ENCODE measurements at places on chromosomes 4 and X.

- DNase-seq = no peak
Observed at GRCh38 chr4:19944806-19945205, 306.9 kb upstream of the SLIT2 start.

DNA sequence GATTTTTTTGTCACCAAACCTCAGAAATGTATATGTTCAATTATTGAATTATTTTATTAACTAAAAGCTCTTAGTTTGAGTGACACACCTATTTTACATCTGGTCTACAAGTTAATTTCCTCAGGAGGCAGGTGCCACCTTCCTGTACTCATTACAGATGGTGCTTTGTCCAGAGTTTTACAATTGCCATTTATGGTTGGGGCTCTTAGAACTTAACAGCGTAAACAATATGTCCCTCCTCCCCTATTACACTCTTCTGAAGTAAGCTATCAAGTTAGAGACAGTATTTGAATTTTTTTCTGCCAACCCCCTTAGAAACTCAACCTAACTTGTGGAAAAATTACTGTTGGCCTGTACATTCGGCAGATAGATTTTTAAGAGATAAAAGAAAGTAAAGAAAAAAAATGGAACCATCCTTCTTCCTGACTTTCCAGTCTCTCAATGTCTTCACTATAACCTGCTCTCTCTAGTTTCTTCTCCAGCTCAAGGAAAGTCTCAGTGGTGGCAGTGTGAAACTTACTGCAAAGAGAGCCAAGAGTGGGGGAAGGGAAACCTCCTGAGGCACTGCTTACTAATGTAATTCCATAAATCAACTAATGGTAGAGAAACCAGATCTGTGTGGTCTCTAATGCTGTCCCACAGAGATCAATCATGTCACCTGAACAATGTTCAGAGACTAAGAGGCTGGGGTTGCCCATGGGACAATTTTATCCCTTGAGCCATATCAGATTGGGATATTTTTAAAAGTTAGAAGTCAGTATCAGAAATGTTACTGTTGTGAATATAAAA, 7.8 kb downstream of the CXXC4 start:
- DNase-seq = no peak

GRCh38 chr4:17510582-17510981, 1.3 kb downstream of the QDPR start:
- DNase-seq = no peak

DNA sequence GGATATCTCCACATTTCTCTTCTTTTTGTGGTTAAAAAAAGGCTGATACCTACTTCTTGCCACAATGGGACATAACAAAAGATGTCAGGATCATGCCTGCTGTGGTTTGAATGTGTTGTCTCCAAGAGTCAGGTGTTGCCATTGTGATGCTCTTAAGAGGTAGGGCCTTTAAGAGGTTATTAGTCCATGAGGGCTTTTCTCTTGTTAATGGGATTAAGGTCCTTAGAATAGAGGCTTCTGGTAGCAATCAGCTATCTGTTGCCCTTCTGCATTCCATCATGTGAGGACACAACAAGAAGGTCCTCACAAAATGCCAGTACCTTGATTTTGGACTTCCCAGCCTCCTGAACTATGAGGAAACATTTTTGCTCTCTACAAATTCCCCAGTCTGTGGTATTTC, 191.4 kb downstream of the GBA3 start:
- no peak for DNase-seq

GRCh38 chr4:123167931-123168330, 228.7 kb upstream of the SPRY1 start:
- DNase-seq = no peak

GRCh38 chr4:94116842-94117241, 90.8 kb upstream of the SMARCAD1 start:
- no peak for DNase-seq

DNA sequence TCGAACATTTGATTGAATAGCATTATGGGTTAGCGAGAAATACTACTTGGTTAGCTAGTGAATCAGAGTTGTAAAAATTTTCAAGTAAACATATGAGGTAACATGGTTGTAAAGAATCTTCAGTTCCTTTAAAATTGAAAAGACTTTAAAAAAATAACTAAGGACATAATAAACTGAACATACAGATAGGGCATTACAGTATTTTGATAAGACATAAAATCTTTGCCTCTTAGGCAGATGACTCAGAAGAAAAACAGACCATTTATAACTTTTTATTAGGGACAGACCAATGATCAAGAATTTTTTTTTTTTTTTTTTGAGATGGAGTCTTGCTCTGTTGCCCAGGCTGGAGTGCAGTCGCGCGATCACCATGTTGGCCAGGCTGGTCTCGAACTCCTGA, 43.1 kb downstream of the PNMA5 start:
- DNase-seq = no peak

DNA sequence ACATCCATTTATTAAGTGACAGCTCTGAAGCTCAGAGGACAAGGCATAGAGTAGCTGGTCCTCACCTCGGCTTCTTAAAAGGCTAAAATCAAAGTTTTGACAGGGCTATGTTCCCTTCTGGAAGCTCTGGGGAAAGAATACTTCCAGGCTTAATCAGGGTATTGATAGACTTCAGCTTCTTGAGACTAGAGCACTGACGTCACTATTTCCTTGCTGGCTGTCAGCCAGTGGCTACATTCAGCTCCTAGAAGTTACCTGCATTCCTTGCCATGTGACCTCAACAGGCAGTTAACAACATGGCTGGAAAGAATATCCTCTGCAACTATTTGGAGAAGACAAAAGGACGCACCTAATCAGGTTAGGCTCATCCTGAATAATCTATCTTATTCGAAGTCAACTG, 1144.8 kb downstream of the ADGRL3 start:
- DNase-seq = no peak

- DNase-seq = no peak
Observed at GRCh38 chrX:6683353-6683752, 148.4 kb upstream of the VCX3A start.

GRCh38 chr4:36772154-36772516, 472.4 kb upstream of the NWD2 start:
- DNase-seq = no peak

- DNase-seq = no peak
Observed at GRCh38 chr4:1294424-1294823, 4.7 kb downstream of the MAEA start.

DNA sequence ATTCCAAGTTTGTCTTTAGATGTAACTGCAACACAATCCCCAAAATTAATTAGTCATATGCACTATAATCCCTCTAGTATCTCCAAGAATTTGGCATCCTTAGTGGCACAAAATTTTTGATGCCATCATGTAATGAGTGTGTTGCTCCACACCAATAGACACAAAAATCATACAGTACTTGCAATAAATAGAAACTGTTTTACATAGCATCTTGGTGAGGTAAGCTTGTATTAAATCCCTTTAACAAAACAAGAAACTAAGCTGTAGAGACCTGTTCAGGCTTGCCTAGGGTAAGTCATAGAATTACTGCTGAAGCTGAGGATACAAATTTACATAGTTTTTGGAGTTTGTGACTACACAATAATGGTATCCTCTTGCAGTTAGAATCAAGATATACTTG, 64.5 kb upstream of the PRSS12 start:
- no peak for DNase-seq

- DNase-seq = no peak
Observed at GRCh38 chrX:70128071-70128470, 5.2 kb upstream of the IGBP1 start.

DNA sequence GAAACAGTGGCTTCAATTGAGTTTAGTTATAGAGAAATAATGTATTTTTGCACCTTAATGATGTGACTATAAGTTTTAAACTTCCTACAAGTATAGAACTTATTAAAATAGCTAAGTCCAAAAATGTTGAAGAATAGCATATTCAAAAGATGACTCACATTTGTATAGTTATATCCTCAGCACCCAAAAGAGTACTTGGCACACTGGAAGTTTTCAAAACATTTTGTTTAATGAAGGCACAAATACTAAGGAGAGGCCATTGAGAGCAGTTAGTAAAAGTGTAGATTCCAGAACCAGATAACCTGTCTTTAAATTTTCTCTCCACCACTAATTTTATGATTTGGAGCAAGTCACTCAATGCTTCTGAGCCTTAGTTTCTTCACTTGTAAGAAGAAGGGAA, 226.9 kb upstream of the MID1 start:
- no peak for DNase-seq

DNA sequence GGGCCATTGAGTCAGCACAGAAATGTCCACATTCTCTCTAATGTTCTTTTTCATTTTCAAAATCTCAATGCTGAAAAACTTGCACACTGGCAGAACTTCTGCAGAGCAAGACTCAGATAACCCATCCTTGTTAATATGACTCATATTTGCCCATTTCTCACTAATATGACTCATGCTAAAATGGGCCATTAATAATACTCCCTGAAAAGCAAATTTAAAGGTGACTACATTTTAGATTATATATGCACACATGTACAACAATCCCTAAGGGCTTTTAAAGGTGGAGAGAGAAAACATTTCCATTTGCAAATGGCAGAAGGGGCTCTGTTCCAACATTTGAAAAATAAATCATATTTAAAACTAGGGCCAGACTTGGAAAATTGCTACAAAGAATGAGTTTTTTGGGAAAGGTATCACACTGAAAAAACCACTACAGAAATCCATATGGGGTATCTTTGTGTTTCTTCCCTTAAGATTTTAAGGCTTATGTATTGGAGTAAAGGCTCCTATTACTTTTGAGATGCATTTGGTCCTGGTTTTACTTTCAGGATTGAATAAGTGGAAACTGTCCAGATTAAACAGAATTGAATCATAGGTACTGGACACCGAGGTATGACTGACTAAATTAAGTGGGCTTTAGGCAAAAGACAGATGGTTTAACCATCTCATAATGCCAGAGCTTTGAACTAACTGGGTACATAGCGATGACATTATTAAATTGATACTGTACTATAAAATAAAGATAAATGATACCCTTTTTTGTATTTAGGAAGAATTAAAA, 30.0 kb downstream of the TLR2 start:
- no peak for DNase-seq

- no peak for DNase-seq
Observed at GRCh38 chrX:101677028-101677427, 17.4 kb upstream of the ARMCX2 start.

GRCh38 chrX:56763556-56764152, 34.6 kb downstream of the NBDY start:
- no peak for DNase-seq

DNA sequence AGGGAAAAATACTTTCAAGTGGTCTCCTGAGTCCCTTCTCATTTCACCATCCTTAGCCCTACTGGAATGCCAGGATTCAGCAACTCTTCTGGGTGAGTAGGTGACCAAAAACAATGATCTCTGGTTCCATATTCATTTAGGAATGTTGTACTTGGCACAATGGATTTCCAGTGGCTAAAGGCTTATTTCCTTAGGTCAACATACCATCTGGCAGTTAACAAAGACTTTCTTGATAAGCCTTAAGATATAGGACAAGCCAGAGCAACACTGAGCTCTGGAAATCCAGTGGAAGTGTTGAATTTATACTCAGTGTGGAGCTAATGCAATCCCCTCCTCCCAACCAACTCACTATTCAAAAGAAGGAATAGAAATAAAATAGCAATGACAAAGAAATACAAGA, 139.4 kb upstream of the EMCN start:
- no peak for DNase-seq

GRCh38 chr4:37792241-37792640, 34.2 kb upstream of the PGM2 start:
- no peak for DNase-seq

DNA sequence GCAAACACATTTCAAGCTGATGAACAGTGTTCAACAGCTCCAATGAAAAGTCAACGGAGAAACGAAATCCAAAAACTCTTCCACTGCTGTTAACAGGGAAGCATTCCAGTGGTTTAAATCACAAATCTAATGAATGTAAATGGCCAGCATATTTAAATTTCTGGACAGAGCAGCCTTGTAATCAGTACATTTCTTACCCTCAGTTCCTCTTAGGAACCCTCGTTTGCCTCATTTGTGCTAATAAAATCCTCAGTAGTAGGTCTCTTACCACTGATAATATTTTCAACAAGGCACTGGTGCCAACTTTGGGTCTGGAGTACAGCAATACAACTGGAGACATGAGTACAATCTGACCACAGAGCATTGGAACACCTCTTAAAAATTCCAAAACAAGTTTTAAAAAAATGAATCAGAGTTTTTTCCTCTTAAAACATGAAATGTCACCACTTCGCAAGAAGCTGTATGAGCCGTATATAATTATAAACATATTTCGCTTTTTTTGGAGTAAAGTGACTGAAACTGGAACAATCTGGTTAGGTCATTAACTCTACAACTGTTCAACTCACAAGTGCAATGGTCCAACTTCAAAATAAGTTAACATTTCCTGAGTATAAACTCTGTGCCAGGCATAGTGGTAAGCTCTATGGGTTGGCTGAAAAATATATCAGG, 211.2 kb downstream of the CPEB2 start:
- DNase-seq = no peak

DNA sequence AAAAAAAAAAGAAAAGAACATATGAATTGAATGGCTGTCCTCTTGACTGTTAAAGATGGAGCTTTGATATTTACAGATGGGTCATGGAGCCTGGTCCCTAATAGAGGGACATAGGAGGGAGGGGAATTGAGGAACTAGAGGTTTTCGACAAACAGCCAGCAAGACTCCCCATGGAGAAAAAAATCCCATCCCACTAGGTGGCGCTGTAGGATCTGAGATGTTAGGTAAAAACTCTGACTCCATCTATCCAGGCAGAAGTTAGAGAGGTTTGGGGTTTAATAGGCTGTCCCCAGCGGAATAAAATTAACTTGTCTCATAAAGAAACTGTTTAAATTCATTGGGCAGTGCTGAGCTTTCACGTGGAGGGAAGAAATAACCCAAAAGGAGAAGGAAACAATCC, 45.9 kb downstream of the HMGB2 start:
- DNase-seq = peak; percentile 6

GRCh38 chr4:168361365-168362024, 42.9 kb upstream of the DDX60 start:
- no peak for DNase-seq

DNA sequence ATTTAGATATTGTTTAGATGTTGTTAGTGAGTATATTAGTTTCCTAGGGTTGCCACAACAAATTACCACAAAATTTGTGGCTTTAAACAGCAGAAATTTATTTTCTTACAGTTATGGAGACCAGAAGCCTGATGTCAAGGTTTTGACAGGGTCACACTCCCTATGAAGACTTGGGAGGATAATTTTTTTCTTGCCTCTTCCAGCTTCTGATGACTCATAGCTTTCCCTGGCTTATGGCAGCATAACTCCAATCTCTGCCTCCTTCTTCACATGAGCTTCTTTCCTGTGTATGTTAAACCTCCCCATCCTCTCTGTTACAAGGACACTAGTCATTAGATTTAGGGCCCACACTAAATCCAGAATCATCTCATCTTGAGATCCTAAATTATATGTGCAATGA, 20.9 kb upstream of the RAB40A start:
- no peak for DNase-seq

DNA sequence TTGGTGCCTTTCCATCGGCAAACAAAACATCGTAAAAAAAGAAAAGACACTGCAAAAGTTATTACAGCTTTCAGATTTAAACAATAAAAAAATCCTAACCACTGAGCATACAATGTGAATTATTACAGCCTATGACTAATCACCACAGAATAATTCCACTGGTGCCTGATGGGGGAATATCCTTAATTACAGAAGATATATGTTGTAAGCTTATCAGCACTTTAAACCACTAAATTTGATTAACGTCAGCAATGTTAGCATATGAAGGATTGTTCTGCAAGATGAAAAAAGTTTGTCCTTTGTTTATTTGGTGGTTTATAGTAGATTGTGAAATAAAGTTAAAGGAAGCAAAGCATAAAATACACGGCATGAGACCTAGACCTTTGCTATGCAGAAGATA, 210.2 kb upstream of the ADAMTS3 start:
- DNase-seq = no peak

- no peak for DNase-seq
Observed at GRCh38 chrX:48083212-48083611, 11.8 kb upstream of the ZNF630 start.

Data from stimulated activated CD8-positive, alpha-beta memory T cell treated with anti-CD3 and anti-CD28 coated beads, Interleukin-7, amount 100 ng/mL, for 48 hours (primary cell).